ENCODE measurements at places on chromosomes 12 and 14. TPM values are rescaled to one million over a fixed set of nuclear protein-coding genes. Genes with fewer than 3 reads are reported as not detected.

DNA sequence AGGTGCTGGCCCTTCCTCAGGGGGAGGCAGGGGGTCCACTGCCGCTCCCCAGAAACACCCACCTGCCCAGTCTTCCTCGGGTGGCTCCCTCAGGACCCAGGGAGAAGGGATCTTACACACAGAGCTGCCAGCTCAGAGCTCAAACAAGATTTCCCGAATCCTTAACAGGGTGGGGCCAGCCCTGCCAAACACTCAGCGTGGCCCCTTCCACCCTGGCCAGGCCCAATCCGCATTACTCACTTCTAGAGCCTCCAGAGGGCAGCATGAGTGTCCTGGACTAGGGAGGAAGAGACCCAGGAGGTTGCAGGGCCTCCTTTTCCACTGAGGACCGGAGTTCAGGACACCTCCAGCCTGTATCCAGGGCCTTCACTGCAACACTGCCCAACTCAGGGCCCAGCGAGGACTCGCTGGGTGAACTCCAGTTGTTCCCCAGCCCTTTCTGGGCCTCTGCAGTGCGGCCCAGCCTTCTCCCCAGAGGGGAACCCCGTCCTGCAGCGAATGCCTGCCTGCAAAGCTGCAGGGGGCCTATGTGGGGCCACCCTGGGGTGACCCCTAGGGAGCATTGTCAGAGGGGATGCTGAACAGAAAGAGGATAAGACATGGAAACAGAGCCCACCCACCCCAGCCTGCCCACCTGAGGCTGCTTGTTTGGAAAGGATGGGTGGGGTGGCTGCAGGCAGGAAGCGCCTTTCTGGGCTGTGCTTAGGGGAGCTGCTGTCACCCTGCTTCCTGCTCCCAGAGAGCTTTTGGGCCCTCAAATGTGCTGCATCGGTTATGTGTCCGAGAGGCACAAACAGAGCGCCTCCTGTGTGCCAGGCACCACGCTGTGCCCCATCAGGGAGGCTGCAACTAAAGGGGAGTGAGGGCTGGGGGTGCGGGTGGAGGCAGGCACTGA lies 43.8 kb downstream of the CCNK start:
- H3K27ac ChIP-seq, result no peak overlapping the region
- H3K27me3 ChIP-seq, result no peaks in the 10 kb centered on the region
- DNase-seq, result no peak
- no peaks in the 10 kb centered on the region for H3K4me1 ChIP-seq
- H3K4me3 ChIP-seq, result no peak overlapping the region

DNA sequence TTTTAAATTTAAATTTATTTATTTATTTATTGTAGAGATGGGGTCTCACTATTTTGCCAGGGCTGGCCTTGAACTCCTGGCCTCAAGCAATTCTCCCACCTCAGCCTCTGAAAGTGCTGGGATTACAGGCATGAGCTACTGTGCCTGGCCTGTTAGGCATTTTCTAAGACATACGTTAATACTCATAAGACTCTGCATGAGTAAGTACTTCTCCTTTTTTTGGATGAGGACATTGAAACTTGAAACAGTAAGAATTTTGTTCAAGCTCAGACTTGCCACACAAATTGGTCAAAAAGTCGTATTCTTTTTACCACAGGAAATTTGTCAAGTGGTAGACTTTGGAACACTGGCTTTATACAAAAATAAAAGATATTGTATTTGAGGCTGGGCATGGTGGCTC lies 187.4 kb upstream of the RASSF8 start:
- no peaks in the 10 kb centered on the region for H3K27me3 ChIP-seq
- DNase-seq, result no peak
- no peak overlapping the region for H3K27ac ChIP-seq

GRCh38 chr14:32331206-32331605 lies 2.1 kb downstream of the AKAP6 start:
- H3K27me3 ChIP-seq, result no peaks in the 10 kb centered on the region
- DNase-seq, result no peak
- H3K4me1 ChIP-seq, result no peaks in the 10 kb centered on the region
- H3K36me3 ChIP-seq, result no peaks in the 10 kb centered on the region
- H3K27ac ChIP-seq, result peak overlapping the region; percentile 2

DNA sequence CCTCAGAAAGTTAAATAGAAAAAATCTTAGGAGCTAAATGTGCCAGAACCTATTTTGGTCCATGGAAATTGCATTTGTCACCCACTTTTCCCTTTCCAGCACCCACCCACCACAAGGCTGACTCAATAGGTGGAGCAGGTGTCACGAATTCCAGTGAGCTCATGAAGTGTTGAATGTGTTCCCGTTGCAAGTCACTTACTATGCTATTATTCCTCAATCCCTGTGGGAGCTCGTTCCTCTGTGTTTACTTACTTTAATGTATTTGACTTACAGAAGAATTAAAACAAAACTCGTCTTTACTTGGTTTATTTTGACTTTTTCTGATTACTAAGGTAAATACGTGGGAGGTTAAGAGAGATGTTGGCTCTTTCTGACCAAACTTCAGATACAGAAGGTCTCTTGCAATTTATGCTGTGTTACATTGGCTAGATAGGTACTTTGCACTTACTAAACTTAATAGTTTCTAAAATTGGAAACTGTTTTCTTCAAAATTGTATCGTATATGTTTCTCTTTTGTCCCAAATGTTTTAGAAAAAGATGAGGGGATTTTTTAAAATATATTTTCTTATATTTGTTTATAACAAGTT lies 269.4 kb upstream of the NOVA1 start:
- no peak for DNase-seq
- no peaks in the 10 kb centered on the region for H3K4me1 ChIP-seq
- no peak overlapping the region for H3K27ac ChIP-seq
- H3K27me3 ChIP-seq, result no peaks in the 10 kb centered on the region
- H3K4me3 ChIP-seq, result no peak overlapping the region

- no peaks in the 10 kb centered on the region for H3K27me3 ChIP-seq
- H3K4me3 ChIP-seq, result peak overlapping the region; percentile 5
- H3K27ac ChIP-seq, result no peak overlapping the region
- H3K4me1 ChIP-seq, result peaks cover 4% of the 10 kb centered on the region
Observed at GRCh38 chr12:28413460-28414109, 223.3 kb downstream of the CCDC91 start.

DNA sequence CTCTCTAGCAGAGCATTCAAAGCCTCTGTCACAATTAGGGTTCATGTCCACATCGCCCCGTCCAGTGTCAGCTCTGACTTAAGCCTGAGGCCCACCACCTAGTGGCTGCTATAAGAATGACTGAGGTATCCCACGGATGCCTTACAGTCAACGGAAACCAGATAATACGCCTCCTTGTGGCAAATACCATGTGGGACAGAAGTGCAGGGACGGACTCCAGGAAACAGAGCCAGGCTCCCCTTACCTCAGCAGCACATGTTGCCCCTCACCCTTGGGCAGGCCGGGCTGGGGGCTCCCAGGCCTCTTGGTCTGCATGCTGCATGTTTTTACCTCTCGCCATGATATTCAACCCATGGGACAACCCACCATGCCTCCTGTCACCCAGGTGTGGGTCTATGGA lies 86.3 kb downstream of the VWF start:
- H3K4me3 ChIP-seq, result no peak overlapping the region
- H3K27ac ChIP-seq, result no peak overlapping the region
- peak; percentile 15 for DNase-seq
- H3K4me1 ChIP-seq, result peaks cover 5% of the 10 kb centered on the region
- peaks cover 20% of the 10 kb centered on the region for H3K27me3 ChIP-seq

- peak overlapping the region; percentile 95 for H3K4me3 ChIP-seq
- no peak for DNase-seq
- no peaks in the 10 kb centered on the region for H3K27me3 ChIP-seq
- H3K27ac ChIP-seq, result peak overlapping the region; percentile 97
- H3K4me1 ChIP-seq, result peaks cover 79% of the 10 kb centered on the region
- peaks cover 41% of the 10 kb centered on the region for H3K36me3 ChIP-seq
Observed at GRCh38 chr12:6961695-6962284, 8.7 kb downstream of the PHB2 start.

- H3K27me3 ChIP-seq, result peaks cover 5% of the 10 kb centered on the region
- H3K36me3 ChIP-seq, result no peaks in the 10 kb centered on the region
- DNase-seq, result no peak
- H3K27ac ChIP-seq, result no peak overlapping the region
Observed at GRCh38 chr14:24422261-24422660, 7.2 kb downstream of the CBLN3 start.

DNA sequence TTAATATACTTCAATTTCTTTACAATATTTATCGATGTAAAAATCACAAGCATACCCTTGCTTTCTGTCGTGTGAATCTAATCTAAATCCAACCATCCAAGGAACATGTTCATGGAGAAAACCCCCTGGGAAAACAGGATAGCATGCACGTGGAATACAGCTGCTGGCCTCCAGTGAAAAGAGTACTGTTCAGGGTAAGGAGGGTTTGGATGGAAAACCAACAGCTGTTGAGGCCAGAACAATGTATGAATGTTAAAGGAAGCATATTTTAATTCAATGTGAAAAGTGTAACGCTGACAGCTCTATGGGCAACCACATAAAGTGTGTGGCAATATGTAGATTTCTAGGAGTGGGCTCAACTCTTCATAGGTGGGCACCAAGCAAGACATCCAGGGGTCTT lies 344.0 kb downstream of the TMEM132D start:
- no peak overlapping the region for H3K4me3 ChIP-seq
- no peak overlapping the region for H3K27ac ChIP-seq
- DNase-seq, result no peak
- H3K4me1 ChIP-seq, result no peaks in the 10 kb centered on the region

GRCh38 chr12:59182658-59183455 lies 262.6 kb upstream of the LRIG3 start:
- no peak overlapping the region for H3K4me3 ChIP-seq
- H3K27ac ChIP-seq, result no peak overlapping the region
- H3K4me1 ChIP-seq, result no peaks in the 10 kb centered on the region
- no peak for DNase-seq

- no peak overlapping the region for H3K4me3 ChIP-seq
- no peaks in the 10 kb centered on the region for H3K4me1 ChIP-seq
- no peak for DNase-seq
- no peaks in the 10 kb centered on the region for H3K36me3 ChIP-seq
- H3K27me3 ChIP-seq, result no peaks in the 10 kb centered on the region
Observed at GRCh38 chr12:131915000-131915689, 13.9 kb upstream of the PUS1 start.

GRCh38 chr12:109579639-109580038 lies 6.0 kb downstream of the MVK start:
- H3K27me3 ChIP-seq, result no peaks in the 10 kb centered on the region
- peaks cover 12% of the 10 kb centered on the region for H3K36me3 ChIP-seq
- no peak overlapping the region for H3K4me3 ChIP-seq
- DNase-seq, result no peak
- H3K27ac ChIP-seq, result no peak overlapping the region

- DNase-seq, result no peak
- no peak overlapping the region for H3K27ac ChIP-seq
- no peak overlapping the region for H3K4me3 ChIP-seq
- peaks cover 6% of the 10 kb centered on the region for H3K27me3 ChIP-seq
- H3K36me3 ChIP-seq, result no peaks in the 10 kb centered on the region
- no peaks in the 10 kb centered on the region for H3K4me1 ChIP-seq
Observed at GRCh38 chr12:115700896-115701465, 576.5 kb downstream of the MED13L start.

- peaks cover 15% of the 10 kb centered on the region for H3K27me3 ChIP-seq
- H3K36me3 ChIP-seq, result no peaks in the 10 kb centered on the region
- H3K27ac ChIP-seq, result no peak overlapping the region
- peaks cover 5% of the 10 kb centered on the region for H3K4me1 ChIP-seq
- H3K4me3 ChIP-seq, result no peak overlapping the region
- no peak for DNase-seq
Observed at GRCh38 chr14:21748869-21749303, 75.3 kb upstream of the OR4E1 start.

GRCh38 chr12:116881325-116881876 lies at the start of gene HRK:
Gene HRK (minus strand): TSS chr12:116881441. CDS start chr12:116881307, 134 bp downstream.
- peaks cover 40% of the 10 kb centered on the region for H3K4me1 ChIP-seq
- H3K36me3 ChIP-seq, result peaks cover 16% of the 10 kb centered on the region
- peak; percentile 20 for DNase-seq
- H3K27me3 ChIP-seq, result peaks cover 35% of the 10 kb centered on the region
- peak within 1 kb of the TSS; percentile 44 for H3K27ac ChIP-seq

GRCh38 chr12:104858611-104859543 lies 99.2 kb downstream of the SLC41A2 start:
- H3K4me1 ChIP-seq, result no peaks in the 10 kb centered on the region
- no peak overlapping the region for H3K27ac ChIP-seq
- DNase-seq, result no peak
- no peaks in the 10 kb centered on the region for H3K27me3 ChIP-seq

DNA sequence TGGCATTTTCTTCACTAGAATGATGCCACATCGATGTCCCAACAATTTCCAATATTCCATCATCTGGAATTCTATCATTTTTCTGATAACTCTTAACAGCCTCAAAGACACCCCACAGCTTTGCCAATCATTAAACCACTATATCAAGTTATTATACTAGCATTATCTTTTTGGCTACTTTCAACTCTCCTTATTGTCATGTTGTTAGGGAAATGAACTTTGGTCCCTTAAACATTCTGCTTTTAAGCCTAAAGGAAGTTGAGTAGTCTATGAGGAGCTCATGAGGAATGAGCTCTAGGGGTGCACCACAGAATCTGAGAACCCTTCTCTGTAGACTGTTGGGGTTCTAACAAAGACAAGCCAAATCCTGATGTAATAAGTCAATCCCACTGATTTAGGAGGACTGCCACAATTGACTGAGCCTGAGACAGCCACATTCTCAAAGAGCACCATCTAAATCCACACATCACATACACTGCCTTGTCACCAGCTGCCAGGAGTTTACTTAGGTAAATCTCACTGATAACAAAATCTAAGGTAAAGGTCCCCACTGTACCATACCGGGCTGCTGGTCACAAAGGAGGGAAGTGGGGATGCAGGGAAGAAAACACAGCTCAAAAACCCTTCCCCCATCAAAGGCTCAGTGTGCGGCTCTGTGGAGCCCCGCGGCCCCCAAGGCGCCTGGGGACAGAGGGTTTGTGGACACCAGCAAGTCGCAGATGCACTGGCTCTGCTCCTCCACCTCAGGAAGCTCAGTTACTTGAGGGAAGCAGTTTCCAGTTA lies 58.2 kb downstream of the SETD3 start:
- peaks cover 2% of the 10 kb centered on the region for H3K36me3 ChIP-seq
- no peak for DNase-seq
- H3K27me3 ChIP-seq, result no peaks in the 10 kb centered on the region
- H3K27ac ChIP-seq, result no peak overlapping the region
- peaks cover 21% of the 10 kb centered on the region for H3K4me1 ChIP-seq

- no peaks in the 10 kb centered on the region for H3K36me3 ChIP-seq
- no peak for DNase-seq
- H3K4me1 ChIP-seq, result peaks cover 43% of the 10 kb centered on the region
- no peaks in the 10 kb centered on the region for H3K27me3 ChIP-seq
Observed at GRCh38 chr12:94123127-94123526, 25.2 kb upstream of the PLXNC1 start.

Gene RIC8B
- 1.2 TPM for polyA plus RNA-seq

Gene KRT2
- polyA plus RNA-seq, result not detected

Gene NANOG
- polyA plus RNA-seq, result not detected

Gene GZMB
- 1.1 TPM for polyA plus RNA-seq

Gene TFCP2
- 11.9 TPM for polyA plus RNA-seq

Data from naive B cell (primary cell).